ENCODE measurements at places on chromosomes 7 and 10.

- DNase-seq, result peak; percentile 24
Measured at GRCh38 chr7:47538846-47539311, 43.0 kb downstream of the TNS3 start.

DNA sequence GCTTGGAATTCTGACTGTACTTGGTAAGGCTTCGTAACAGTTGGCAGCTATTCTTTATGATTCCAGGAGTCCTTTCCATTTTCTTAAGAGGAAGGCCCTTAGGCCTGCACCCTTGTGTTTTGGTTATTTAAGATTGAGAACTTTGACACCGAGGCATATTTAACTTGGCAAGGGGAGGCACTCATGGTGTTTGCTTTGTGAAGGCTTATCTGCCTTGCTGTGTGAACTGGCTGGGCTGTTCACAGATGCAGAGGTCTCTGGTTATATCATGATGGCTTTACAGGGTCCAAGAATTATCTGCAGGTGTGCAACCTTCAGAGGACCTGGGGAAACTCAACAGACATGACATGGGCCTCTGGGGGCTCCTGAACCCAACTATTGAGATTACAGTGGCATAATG, 833 bp upstream of the PNLIPRP1 start:
- no peak for DNase-seq

DNA sequence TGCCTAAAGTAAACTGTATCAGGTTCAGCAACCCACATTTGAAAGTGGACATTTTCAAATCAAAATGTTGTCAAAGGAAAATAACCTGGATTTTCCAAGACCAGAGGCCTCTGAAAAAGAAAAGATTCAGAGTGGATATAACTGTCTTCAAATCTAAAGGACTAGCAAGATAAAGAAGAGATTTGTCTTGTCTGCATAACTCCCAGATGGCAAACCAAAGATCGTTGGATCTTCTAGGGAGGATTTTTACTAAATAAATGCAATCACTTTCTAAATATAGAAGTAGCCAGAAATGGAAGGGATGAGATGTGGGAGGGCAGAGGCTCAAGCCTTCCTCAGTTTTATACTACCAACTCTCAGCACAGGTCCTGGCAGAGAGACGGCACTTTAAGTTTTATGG, 39.0 kb downstream of the CABCOCO1 start:
- no peak for DNase-seq

- no peak for DNase-seq
Measured at GRCh38 chr7:106459397-106460072, 174.8 kb upstream of the NAMPT start.

GRCh38 chr7:155378580-155378934, 79.4 kb upstream of the EN2 start:
- DNase-seq, result no peak
